Stimulated activated CD8-positive, alpha-beta memory T cell treated with anti-CD3 and anti-CD28 coated beads, Interleukin-4, amount 100 ng/mL, for 48 hours (primary cell): ENCODE measurements at places on chromosomes 4 and X.

DNA sequence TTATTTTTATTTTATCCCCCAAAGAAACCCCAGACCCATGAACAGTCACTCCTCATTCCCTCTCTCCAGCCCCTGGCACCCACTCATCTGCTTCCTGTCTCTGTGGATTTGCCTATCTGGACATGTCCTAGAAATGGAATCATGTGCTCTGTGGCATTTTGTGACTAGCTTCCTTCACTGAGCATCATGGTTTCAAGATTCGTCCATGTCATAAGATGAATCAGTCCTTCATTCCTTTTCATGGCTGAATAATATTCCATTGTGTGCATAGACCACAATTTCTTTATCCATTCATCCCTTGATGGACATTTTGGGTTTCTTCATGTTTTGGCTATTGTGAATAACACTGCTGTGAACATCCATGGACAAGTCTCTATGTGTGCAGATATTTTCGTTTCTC is 10.2 kb downstream of the ABCD1 start:
- no peak for DNase-seq

GRCh38 chrX:8981723-8982122 is 52.2 kb downstream of the FAM9B start:
- no peak for DNase-seq

- DNase-seq, result no peak
Measured at GRCh38 chr4:71189471-71189870, 149.3 kb upstream of the SLC4A4 start.

GRCh38 chr4:28310926-28311325 is 1450.3 kb downstream of the STIM2 start:
- no peak for DNase-seq

DNA sequence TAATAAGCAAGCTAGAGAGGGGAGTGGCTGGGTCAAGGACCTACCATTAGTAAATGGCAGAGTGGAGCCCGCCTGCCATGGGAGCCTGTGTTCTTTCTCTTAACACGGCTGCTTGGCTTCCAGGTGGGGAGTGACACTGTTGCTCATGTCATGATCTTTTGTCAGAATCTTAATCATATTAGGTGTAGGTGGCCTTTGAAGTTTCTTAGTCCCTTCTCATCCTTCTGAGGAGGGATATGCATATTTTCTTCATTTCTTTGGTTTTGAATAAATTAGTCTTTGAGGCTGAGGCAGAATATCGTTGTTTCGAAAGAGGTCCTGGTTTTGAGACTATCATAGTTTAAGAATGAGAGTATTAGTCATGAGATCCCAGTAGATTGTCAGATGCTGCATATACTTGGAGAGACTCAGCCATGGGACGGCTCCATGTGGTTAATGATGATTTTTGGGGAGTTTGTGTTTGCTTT is 28.9 kb downstream of the SNX25 start:
- peak; percentile 57 for DNase-seq

GRCh38 chr4:78120144-78120880 is 63.2 kb downstream of the FRAS1 start:
- DNase-seq, result no peak

- DNase-seq, result no peak
Measured at GRCh38 chrX:7943600-7944245, 16.5 kb upstream of the PNPLA4 start.
